Omental fat pad (tissue), 4 donors: ENCODE measurements at places on chromosomes 2 and 18.

GRCh38 chr2:230170532-230170931, 49.3 kb downstream of the SP110 start:
- no peak for DNase-seq

- DNase-seq = no peak
Measured at GRCh38 chr18:48045744-48046143, 115.3 kb upstream of the SMAD2 start.

GRCh38 chr2:203914546-203915182, 21.9 kb upstream of the ICOS start:
- DNase-seq = no peak

DNA sequence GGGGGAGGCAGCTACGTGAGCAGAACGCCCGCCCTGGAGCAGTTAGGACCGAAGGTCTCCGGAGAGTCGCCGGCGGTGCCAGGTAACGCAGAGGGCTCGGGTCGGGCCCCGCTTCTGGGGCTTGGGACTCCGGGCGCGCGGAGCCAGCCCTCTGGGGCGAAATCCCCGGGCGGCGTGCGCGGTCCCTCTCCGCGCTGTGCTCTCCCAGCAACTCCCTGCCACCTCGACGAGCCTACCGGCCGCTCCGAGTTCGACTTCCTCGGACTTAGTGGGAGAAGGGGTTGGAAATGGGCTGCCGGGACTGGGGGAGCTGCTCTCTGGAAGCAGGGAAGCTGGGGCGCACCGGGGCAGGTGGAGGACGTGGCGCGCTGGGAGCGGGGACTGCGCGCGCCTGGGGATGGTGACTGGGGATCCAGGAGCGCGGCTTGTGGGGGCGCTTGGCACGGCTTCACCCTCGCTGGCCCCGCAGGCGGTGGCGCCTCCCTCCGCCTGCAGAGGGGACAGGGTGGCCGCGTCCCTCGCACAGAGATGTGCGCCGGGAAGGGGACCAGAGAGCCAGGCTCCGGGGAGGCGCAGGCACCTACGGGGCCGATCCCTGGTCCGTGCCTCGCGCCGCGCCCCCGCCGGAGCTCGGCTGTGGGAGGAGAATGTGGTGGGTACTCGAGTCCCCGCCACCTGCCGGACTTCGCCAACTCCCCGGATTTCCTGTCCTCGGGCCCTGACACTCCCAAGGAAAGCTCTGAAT, 688 bp downstream of the CDH20 start:
- no peak for DNase-seq

- no peak for DNase-seq
Measured at GRCh38 chr2:211836409-211836808, 702.2 kb downstream of the ERBB4 start.

DNA sequence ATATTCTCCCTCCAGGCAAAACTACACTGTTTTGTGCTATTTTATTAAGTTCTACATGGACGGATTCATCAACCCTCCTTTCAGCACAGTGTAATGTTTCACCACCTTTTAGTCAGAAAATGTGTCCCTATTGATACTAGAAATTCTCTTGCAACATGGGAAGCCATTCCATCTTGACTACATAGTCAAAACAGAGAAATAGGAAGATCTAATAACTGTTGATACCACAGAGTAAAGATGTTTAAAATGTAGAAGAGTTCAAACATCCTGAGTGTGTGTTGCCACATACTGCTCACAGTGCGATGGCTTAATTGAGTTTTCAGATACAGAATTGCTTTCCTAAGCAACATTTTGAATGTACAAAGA, 492.2 kb upstream of the RAB12 start:
- no peak for DNase-seq

DNA sequence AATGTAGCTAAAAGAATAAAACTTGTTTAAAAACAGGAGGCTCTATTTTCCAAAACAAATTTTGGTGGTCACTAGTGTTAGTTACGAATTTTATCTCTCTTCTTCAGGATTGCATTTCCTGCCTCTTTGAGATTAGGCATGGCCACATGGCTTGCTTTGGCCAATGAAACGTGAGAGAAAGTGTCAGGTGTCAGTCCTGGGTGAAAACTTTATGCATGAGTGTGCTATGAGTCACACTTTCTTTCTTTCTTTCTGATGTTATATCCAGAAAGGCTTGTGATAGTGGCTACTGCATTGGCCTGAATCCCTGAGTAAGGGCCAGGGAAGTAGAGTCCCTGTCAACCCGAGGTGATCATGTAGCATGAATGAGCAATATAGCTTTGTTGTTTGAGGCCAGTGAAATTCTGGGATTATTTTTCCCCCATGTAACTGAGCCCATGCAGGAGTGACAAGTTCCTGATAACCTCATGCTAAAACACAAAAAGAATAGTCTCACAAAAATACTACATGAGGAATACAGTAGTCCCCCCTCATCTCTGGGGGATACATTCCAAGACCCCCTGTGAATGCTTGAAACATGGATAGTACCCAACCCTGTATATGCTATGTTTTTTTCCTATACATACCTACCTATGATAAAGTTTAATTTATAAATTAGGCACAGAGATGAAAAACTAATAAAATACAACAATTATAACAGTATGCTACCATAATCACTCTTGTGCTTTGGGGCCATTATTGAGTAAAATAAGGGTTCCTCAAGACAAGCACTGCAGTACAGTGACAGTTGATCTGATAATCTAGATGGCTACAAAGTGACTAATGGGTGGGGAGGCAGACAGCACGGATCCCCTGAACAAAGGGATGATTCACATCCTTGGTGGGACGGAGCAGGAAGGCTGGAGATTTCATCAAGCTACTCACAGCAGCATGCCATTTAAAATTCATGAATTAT, 109.5 kb downstream of the CDC42EP3 start:
- DNase-seq = no peak

DNA sequence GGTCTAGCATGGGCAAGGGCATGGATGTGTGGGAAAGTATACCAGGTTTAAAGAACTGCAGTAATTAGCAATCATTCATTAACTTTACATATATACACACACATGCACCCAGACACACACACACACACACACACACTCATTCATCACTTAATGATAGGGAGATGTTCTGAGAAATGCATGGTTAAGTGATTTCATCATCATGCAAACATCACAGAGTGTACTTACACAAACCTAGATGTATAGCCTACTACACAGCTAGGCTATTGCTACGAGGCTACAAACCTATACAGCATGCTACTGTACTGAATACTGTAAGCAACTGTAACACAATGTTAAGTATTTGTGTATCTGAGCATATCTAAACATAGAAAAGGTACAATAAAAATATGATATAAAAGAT, 83.6 kb downstream of the COLEC12 start:
- DNase-seq = no peak

- no peak for DNase-seq
Measured at GRCh38 chr2:38485734-38486133, 108.7 kb upstream of the ATL2 start.

- DNase-seq = no peak
Measured at GRCh38 chr2:146978577-146979555, 866.0 kb upstream of the ACVR2A start.

- no peak for DNase-seq
Measured at GRCh38 chr18:80239830-80240229, 7.5 kb downstream of the PARD6G start.

DNA sequence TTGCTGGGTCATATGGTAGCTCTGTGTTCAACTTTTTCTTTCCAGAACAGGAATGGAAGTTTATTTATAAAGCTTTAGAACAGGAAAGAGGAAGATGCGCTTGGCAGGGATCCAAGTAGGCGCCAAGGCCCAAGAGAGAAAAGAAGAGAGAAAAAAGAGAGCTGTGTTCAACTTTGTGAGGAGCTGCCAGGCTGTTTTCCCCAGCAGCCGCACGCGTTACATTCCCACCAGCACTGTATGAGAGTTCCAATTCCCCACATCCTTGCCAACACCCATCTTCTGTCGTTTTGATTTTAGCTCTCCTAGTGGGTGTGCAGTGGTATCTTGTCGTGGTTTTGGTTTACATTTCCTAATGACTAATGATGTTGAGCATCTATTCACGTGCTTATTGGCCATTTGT, 51.4 kb downstream of the KCNF1 start:
- no peak for DNase-seq

- no peak for DNase-seq
Measured at GRCh38 chr2:223058952-223059716, 7.1 kb downstream of the KCNE4 start.

- DNase-seq = no peak
Measured at GRCh38 chr2:2742726-2743125, 411.7 kb upstream of the MYT1L start.

GRCh38 chr2:167215595-167215994, 327.3 kb downstream of the XIRP2 start:
- no peak for DNase-seq

GRCh38 chr18:32213693-32214092, 23.9 kb downstream of the MEP1B start:
- no peak for DNase-seq

DNA sequence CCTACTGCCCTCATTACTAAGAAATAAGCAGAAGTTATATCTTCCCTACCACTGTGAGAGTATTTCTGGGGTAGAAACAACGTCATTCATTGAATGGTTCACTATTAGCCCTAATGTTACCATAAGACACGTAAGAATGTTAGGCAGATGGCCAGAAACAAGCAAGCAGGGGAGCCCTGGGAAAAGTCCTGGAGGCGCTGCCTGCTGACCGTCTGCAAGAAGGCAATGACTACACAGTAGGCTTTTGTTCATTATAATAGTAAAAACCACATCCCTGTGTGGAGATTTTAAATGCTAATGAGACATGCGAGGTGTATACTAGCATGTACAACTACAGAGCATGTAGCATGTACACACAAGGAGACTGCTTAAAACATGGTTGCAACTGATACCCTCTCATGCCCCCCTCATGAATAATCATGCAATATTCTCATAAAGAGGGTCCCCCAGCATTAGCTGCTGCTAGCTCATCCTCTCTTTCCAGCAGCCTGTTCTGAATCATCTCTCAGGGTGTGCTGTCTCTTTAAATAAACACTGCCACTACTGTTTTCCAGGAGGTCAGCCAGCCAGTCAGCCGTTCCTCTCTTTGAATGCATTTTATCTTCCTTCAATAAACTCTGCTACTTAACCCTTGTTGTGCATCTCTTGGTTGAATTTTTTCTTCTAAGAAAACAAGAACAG, 23.6 kb downstream of the SUCLG1 start:
- no peak for DNase-seq

- DNase-seq = no peak
Measured at GRCh38 chr2:118197011-118197675, 108.9 kb downstream of the INSIG2 start.

GRCh38 chr2:235553696-235554100, 59.9 kb downstream of the AGAP1 start:
- DNase-seq = no peak

- no peak for DNase-seq
Measured at GRCh38 chr18:70683263-70683662, 394.4 kb downstream of the SOCS6 start.

- no peak for DNase-seq
Measured at GRCh38 chr2:170394641-170395387, 216.9 kb downstream of the MYO3B start.

DNA sequence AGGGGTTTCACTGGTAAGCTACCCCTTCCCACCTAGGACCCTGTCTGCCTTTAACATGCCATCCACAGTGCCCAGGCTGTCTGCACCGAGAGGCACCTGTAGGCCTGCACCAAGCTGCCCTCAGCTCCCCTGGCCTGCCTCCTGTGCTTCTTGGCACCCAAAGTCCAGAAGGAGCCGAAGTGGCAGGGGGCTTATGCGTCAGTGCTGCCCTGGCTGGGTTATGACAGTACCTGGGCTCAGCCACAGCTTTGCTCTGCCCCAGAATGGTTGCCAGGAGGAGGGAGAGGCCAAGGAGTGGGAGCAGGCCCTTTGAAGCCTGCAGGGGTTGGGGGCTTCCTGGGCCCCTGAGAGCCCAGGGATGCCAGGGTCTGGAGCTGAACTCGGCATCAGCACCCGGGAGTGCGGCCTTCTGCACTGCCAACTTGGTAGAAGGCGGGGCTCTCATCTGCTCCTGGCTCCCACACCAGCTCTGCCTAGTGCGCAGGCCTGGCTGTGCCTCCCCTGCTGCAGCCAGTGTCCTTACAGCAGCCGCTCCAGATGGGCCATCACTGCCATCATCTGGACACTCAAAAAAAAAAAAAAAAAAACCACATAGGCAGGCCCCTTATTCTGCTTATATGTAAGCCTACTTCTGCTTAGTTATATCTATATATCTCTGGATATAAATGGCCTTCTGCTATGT, 155.4 kb downstream of the THSD7B start:
- no peak for DNase-seq
